ENCODE measurements at places on chromosomes 16 and 17. TPM values are rescaled to one million over a fixed set of nuclear protein-coding genes. Genes with fewer than 3 reads are reported as not detected.

Gene TNFAIP1
- 118 TPM for total RNA-seq

Gene PSME3
- total RNA-seq, result 65.9 TPM

Gene QRICH2
- 11.9 TPM for total RNA-seq

Gene PMFBP1
- under 0.01 TPM for total RNA-seq

Gene ZNF597
- total RNA-seq, result 2.9 TPM

Gene MT1A
- total RNA-seq, result 0.43 TPM

Gene ZFP3
- 0.65 TPM for total RNA-seq

Gene TPSG1
- not detected for total RNA-seq

Gene CCL1
- total RNA-seq, result not detected

Gene EVPLL
- total RNA-seq, result not detected

Gene DPEP3
- total RNA-seq, result 0.09 TPM

Gene ABCA8
- 0.26 TPM for total RNA-seq

Gene SNAI3
- total RNA-seq, result 0.11 TPM

Gene KRTAP9-8
- total RNA-seq, result not detected

Gene KRT27
- not detected for total RNA-seq

Gene CREBBP
- 13.9 TPM for total RNA-seq

Gene CCDC102A
- 8.0 TPM for total RNA-seq

Gene TVP23B
- total RNA-seq, result 46.9 TPM

Gene DDX28
- total RNA-seq, result 25.4 TPM

Gene CDR2
- total RNA-seq, result 18.1 TPM

Gene MT1E
- total RNA-seq, result 25.5 TPM

Gene SLC16A3
- 40.1 TPM for total RNA-seq

Gene CES5A
- total RNA-seq, result not detected

Gene IRX3
- 2.0 TPM for total RNA-seq

Gene GALR2
- 0.09 TPM for total RNA-seq

Gene ANKRD11
- total RNA-seq, result 39.2 TPM

All from dermis lymphatic vessel endothelial cell (primary cell).